Midbrain (tissue), 1 donor: ENCODE measurements at places on chromosomes 12 and 14.
A peak's percentile ranks its signal among the peaks of the same experiment; 100 is the strongest.

DNA sequence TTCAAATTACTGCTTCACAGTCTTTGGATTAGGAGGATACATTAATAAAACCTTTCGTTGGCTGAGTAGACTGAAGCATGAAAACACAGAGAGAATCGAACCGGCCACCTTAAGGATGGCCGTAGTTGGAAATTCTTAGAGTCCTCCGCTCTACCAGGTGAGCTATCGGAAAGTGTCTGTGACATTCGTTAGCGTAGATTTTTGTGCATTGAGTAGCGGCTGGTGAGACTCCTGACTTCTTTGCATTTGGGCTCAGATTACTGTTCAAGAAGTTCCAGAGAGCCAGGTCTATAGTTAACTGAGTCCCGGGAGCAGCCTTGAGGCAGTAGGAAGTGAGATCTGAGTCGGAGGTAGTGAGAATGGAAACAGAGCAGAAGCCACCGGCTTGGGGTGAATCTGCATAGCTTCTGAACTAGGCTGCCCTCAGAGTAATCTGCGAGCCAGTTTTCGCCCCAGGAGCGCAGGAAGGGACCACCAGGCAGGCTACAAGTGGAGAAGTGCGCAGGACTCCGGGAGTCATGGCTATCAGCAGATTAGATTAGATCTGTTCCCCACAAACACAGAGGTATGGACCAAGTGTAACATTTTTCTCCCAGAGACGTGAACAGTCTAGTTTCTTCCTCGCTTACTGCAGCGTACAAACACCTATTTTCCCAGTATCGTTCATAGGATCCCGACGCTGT lies 11.0 kb downstream of the OR6S1 start:
- peak; percentile 47 for DNase-seq

- DNase-seq = no peak
Observed at GRCh38 chr14:94933486-94933885, 163.6 kb upstream of the GSC start.

GRCh38 chr12:981961-982360 lies 9.1 kb upstream of the ERC1 start:
- DNase-seq = no peak

GRCh38 chr12:3328081-3328480 lies 162.9 kb upstream of the PRMT8 start:
- no peak for DNase-seq

DNA sequence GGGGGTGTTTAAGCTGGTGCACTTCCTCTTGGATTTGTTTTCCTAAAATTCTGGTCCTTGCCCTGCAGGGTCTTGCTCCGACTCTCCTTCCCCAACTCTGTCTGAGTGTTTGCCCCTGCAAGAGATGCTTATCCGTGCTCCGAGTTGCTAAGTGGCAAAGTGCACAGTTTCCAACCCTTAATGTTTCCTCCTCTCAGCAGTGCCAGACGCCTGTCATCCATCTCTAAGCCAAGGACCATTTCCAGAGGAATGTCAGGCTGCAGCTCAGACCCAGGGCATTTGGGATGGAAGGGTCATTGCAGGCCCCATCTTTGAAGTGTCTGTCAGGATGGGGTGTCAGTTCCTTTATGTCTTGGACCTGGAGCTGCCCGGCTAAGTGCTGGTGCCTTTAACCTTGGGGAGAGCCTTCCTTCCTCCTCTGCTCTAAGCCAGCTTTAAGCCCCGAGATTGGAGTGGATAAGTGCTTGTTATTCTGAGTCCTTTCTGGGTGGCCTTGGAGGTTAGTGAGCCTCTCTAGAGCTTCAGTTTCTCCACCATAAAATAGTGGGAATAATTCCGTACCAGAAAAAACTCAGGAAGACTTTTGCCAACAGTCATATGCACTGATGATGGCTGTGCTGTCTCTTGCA lies 15.0 kb downstream of the WNT5B start:
- no peak for DNase-seq

- no peak for DNase-seq
Observed at GRCh38 chr12:63424671-63425070, 243.6 kb downstream of the DPY19L2 start.

- no peak for DNase-seq
Observed at GRCh38 chr12:50611021-50611744, 106.4 kb downstream of the DIP2B start.

DNA sequence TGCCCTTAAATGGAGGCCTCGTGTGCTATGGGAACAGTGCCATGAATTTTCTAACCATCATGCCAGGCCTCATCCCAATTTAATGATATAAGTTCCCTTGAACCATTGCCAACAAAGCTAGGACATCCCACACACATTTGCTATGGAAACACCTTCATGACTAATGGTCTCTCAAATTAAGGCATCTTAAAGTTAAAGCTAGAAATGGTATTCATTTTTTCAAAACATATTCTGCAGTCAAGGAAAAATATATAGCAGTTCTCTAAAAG lies 117.3 kb downstream of the BTG1 start:
- no peak for DNase-seq

GRCh38 chr12:24902511-24903328 lies 46.2 kb downstream of the BCAT1 start:
- DNase-seq = peak; percentile 63
